Stimulated activated CD4-positive, alpha-beta T cell treated with anti-CD3 and anti-CD28 coated beads, Interleukin-2, amount 100 ng/mL, for 24 hours (primary cell): ENCODE measurements at places on chromosomes 6 and 20.

- no peak for DNase-seq
These were observed 104.9 kb downstream of the GJA10 start for GRCh38 chr6:89999154-89999553.

GRCh38 chr6:3277251-3277650 is 18.5 kb downstream of the PSMG4 start:
- no peak for DNase-seq

DNA sequence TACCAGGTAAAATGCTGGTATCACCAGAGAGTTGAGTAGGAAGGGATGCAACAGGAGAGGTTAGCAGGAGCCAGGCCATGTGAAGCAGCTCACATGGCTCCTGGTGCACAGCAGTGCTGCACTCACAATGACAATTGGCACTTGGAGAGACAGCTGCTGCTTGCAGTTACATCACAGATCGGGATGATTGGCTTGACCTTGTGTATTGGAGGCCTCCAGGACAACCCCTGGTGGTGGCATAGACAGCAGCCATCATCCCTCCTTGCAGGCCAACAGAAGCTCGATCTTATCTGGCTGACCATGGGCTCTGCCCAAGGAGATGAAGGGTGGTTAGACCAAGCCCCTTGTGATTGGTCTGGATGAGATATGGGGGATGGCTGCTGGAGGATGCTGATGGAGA is 73.0 kb downstream of the EYA2 start:
- DNase-seq, result no peak

DNA sequence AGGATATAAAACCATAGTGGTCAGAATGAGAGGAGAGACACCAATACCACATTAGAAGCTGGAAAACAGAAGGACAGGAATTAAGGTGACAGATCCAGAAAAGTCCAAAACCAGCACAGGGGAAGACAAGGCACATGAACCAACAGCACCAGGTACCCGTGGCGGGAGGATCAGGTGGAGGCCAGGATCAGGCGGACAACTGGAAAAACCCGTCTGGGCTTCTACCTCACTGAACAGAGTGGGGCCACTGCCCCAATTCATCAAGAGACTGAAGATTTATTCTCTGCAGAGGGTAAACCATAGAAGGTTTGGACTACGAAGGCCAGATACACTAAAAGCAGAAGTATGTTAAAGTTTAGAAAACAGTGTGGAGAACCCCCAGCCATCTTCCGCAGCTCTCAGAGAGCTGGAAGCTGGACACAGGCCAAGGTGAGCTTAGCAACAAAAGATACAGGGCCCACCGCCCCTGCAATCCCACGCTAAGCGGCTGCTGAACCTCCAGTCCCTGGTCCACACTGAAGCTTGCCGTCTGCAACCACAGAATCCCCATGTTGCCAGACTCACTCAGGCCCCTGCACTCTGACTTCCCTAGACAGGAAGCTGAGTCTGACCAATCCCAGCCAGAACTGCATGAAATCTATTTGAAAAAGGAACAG is 29.9 kb downstream of the ABHD12 start:
- DNase-seq, result no peak

DNA sequence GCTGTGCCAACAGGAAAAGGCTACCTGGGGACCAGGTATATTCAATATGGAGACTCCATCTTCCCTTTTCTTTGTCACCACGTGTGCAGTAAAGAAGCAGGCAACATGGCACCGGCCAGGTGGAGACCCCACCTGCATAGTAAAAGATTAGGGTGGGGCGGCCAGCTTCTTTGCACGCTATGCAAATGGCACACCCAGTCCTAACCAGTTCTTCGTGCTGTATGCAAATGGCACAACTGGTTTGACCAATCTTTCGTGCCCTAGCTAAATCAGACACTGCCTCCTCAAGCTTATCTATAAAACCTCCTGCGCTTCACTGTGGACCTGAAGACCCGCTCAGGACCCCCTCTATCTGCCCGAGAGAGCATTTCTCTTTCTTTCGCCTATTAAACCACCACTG is 88.8 kb upstream of the EZR start:
- DNase-seq, result no peak

GRCh38 chr20:53679597-53680309 is 86.1 kb upstream of the ZNF217 start:
- no peak for DNase-seq

GRCh38 chr6:110492584-110492983 is 16.2 kb upstream of the SLC22A16 start:
- no peak for DNase-seq

DNA sequence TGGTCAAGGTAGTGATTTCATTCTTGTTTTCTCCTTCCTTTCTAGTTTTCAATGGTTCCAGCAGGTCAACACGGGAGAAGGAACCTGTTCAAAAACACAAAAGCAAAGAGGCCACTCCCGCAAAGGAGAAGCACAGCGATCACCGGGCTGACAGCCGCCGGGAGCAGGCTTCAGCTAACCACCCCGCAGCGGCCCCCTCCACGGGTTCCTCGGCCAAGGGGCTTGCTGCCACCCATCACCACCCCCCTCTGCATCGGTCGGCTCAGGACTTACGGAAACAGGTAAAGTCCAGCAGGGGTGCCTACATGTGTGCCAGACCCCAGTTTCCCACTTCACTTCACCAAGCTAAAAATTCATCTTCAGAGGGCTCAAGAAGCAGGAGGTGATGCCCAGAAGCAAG is 175.6 kb downstream of the DTNBP1 start:
- no peak for DNase-seq

GRCh38 chr20:31839782-31840487 is 5.5 kb downstream of the FOXS1 start:
- no peak for DNase-seq
